Activated T-cell treated with anti-CD3 and anti-CD28 coated beads, Interleukin-2, amount 50 U/mL, for 48 hours (primary cell): ENCODE measurements at places on chromosomes 16 and 17.

GRCh38 chr16:2815299-2815771 lies 1.7 kb upstream of the PRSS21 start:
- no peak for DNase-seq

- no peak for DNase-seq
Measured at GRCh38 chr16:89312194-89312593, 94.7 kb downstream of the ZNF778 start.

- no peak for DNase-seq
Measured at GRCh38 chr17:29291163-29291752, 2.7 kb downstream of the NUFIP2 start.

DNA sequence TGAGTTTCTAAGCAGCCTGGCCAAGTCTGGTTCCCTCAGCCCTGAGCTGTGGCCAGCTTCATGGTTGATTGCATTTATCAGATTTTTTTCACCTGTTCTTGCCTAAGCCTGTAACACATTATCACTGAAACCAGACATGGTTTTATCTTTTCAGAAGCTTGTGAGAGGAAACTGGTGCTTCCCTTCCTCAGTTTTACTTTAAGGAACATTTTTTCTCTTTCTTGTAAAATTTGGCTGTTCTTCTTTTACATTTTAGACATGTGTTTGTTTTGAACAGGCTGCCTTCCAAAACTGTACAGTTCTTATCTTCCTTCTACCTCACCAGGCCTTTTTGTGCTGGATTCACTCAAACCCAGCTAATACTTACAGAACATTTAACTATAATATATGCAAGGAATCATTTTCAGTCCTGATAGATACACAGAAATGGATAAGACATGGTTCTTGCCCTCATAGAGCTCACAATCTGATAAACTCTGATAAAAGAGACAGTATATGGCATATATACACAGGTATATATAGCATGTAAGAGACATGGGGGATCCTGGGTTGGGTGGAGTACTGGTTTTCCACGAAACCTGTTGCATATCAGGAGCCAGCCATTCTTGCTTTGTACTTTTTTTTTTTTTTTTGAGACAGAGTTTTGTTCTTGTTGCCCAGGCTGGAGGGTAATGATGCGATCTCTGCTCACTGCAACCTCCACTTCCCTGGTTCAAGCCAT lies 44.5 kb downstream of the ZNRF1 start:
- DNase-seq = no peak

- DNase-seq = no peak
Measured at GRCh38 chr16:20673882-20674683, 23.4 kb downstream of the ACSM1 start.

GRCh38 chr17:57955183-57955931 lies at the start of gene CUEDC1:
Gene CUEDC1 (minus strand): TSS chr17:57955412. CDS start chr17:57885564, 69,848 bp downstream.
- DNase-seq = peak; percentile 73

GRCh38 chr16:70348991-70349390 lies 2.3 kb downstream of the DDX19A start:
- no peak for DNase-seq

DNA sequence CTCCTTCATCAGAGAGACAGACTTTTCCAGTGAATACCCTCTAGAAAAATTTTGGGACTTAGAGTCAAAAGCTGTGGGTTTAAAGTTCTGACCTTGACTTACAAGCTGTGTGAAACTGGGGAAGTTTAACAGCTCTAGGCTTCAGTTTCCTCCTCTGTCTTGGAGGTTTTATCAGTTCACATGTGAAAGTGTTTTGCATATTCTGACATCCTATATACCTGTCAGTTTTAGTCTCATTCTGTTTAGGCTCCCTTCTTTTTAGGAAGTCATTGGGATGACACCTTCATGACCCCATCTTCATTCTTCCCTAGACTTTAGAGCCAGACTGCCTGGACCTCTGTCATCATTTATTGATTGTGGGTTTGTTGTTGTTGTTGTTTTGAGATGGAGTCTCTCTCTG lies 44.4 kb downstream of the YPEL2 start:
- DNase-seq = no peak

DNA sequence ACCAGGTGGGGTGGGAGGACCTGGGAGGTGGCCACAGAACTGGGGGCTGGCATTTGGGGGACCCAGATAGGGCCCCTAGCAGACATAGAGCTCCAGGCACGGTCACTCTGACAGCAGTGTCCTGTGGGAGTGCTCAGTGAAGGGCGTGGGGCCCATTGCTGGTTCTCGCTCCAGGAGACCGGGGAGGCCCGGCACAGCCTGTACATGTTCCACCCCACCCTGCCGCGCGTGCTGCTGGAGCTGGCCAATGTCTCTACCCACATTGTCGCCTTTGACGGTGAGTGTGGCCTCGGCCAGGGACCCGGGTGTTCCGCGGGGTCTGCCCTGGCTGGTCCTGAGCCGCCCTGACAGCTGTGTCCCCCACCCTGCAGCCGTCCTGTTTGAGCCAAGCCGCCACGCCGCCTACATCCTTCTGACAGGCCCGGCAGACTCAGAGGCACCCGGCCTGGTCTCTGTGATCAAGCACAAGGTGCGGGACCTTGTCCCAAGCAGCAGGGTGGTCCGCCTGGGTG lies 11.2 kb downstream of the RGS11 start:
- DNase-seq = no peak

GRCh38 chr17:44981221-44981968 lies 13.3 kb upstream of the C1QL1 start:
- no peak for DNase-seq

GRCh38 chr17:45955326-45955725 lies 43.7 kb upstream of the STH start:
- no peak for DNase-seq

DNA sequence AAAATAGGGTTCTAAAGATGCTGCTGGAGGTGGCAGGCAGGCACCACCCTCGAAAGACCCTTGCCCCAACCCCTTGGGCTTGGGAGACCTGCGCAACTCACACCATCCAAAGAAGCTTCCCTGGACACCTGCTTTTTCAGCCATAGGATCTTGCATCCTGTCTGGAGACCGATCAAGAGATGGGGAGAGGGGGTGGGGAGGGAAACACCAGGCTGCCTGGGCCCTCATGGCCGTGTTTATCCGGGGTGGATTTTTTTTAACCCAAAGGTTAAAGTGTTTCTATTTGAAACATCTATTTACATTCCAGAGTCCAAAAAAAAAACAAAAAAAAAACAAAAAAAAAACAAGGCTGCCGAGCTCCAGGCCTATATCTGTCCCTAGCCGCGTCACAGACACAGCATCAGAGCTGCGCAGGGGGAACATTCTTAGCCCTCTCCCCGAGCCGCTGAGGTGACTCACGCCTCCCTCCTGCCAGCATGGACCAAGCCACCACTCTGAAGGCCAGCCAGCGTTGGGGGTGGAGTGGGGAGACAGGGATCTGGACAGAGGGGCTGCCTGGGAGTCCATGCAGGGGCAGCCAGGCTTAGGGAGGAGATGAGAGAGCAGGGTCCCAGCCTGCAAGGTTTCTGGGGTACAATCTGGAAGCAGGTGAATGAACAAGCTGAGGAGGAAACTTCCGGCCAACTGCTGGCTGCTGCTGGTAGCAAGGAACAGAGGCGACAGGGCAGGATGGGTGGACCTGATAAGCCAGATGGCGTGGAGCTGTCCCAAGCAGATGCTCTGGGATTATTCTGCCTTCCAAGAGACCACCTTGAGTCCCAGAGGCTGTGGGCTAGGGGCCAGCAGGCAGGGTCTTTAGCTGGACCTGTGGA lies 14.8 kb downstream of the HDAC5 start:
- DNase-seq = no peak

GRCh38 chr17:57324060-57324459 lies 67.7 kb downstream of the MSI2 start:
- no peak for DNase-seq

GRCh38 chr17:12667299-12667958 lies 1.7 kb downstream of the MYOCD start:
- DNase-seq = no peak

DNA sequence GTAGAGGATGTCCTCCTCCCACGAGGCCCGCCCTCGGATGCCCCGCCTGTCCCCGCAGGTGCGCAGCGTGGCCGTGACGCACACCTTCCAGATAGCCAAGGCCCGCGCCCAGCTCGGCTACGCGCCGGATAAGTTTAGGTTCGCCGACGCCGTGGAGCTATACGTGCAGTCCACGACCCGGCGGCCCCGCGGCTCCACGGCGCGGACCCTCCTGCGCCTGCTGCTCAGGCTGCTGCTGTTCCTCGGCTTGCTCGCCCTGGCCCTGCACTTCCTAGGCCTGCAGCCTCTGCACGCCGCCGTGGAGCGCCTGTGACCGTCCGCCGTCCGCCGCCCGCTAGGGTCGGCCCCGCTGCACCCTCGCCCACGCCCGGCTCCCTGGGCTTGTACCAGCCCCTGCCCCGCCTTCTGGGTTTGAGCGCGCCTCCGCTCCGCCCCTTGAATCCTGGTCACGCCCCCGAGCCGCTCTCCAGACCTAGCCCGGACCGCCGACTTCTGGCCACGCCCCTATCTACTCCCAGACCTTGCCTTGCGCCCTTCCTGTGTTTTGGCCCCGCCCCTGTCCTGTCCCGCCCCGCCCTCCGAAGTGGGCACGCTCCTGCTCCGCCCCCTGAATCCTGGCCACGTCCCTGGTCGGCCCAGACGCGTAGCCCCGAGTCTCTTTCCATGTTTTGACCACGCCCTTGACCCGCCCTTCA lies 15.8 kb upstream of the EEF2K start:
- DNase-seq = peak; percentile 100

DNA sequence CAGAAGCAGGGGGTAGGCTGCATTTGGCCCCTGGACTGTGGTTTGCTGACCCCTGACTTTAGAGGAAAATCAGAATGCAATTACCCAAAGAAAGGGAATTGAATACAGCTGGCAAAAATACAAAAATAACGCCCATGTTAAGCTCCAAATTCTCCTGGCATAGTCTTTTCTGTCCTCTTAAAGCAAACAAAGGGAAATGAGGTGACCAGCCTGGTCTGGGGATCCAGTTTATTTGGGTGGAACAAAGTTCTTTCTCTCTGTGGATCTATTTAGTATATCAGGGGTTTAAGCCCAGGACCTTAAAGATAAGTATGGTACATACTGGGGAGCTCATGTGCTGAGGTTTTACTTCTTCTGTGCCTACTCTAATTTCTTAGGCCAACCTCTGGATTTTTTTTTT lies 23.5 kb downstream of the DNAJA2 start:
- DNase-seq = no peak

- DNase-seq = no peak
Measured at GRCh38 chr17:73888862-73889261, 244.6 kb upstream of the SDK2 start.

DNA sequence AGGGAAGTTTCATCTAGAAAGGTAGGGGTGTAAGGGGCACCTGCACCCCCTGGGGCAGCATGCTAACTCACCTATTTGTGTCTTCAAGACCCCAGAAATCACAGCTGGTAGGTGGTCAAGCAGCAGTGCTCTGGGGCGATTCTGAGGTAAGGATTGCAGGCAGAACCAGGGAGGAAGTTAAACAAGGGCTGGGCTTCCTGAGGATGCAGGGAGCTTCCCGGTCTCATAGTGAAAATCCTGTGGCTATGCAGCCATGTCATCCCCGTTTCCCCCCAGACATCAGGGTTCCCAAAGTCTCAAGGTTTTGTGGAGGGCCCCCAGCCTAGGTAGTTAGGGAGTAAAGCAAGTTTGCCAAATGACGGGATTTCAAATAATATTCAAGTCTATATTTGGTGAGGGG lies 78.5 kb downstream of the C16orf78 start:
- DNase-seq = no peak

- no peak for DNase-seq
Measured at GRCh38 chr16:57167953-57168352, 17.9 kb downstream of the PSME3IP1 start.

- DNase-seq = no peak
Measured at GRCh38 chr16:29674188-29674587, 4.8 kb upstream of the QPRT start.

DNA sequence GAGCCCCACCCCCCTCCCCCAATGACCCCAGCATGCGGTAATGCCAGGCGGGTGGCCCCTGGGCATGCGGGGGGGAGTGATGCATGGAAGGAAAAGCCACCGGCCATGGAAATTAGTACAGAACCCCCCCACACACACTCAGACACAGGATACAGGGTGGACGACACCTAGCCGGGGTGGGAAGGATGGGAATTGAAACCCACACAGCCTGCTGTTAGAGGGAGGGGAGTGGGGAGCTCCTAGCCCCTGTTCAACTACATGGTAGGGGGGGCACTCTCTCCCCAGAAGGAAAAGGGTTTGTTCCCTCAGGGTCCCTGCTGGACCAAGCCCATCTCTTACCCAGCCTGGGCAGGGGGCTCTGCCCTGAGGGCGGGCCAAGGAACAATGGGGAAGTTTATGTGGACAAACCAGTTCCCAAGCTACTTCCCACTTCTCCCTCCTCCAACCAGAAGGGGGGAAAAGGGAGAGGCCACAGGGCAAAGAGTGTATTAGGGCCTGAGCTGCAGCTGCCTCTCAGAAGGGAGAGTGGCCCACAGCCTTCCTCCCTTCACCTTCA lies 5.2 kb downstream of the TMUB2 start:
- no peak for DNase-seq

GRCh38 chr17:2419486-2419885 lies 18.6 kb upstream of the MNT start:
- no peak for DNase-seq

- peak; percentile 46 for DNase-seq
Measured at GRCh38 chr17:78474614-78475146, 96.2 kb downstream of the PGS1 start.

DNA sequence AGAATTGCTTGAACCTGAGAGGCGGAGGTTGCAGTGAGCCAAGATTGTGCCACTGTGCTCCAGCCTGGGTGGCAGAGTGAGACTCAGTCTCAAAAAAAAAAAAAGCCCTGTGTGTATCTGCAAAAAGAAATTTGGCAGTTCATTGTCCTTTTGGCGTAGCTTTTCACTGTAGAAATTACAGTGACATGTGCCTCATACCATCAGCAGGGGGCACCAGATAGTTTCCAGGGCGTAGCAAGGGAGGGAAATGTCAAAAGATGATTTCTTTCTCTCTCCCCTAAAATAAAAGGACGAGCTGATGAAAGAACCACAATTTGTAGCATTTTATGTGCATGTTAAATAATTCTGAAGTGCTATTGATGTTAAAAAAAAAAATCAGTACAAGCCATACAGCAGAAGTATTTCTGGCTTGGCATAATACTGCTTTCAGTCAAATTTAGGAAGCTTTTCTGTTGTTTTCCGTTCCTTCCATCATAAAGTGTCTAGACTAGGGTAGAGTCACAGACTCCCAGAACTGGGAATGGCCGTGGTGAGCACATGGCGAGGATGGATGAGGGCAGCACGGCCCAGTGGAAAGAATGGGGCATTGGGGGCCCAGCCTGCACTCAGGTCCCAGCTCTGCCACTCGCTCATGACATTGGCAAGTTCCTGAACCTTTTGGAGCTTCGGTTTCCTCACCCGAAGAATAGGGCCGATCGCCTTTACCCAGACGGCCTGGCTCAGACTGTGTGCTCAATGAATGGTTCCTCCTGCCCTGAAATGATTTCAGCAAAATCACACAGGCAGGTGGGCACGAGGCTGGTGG lies 59.8 kb upstream of the RPH3AL start:
- peak; percentile 66 for DNase-seq
